ENCODE measurements at places on chromosomes 13 and 19. TPM values are rescaled to one million over a fixed set of nuclear protein-coding genes. Genes with fewer than 3 reads are reported as not detected.

GRCh38 chr13:98769736-98770135 is 17.3 kb upstream of the SLC15A1 start:
- no peak overlapping the region for H3K27ac ChIP-seq
- H3K36me3 ChIP-seq, result no peaks in the 10 kb centered on the region
- H3K4me1 ChIP-seq, result no peaks in the 10 kb centered on the region
- DNase-seq, result no peak
- no peak overlapping the region for H3K4me3 ChIP-seq

GRCh38 chr13:113917096-113917495 is 53.2 kb upstream of the GAS6 start:
- peaks cover 39% of the 10 kb centered on the region for H3K27me3 ChIP-seq
- H3K36me3 ChIP-seq, result peaks cover 4% of the 10 kb centered on the region
- H3K4me1 ChIP-seq, result no peaks in the 10 kb centered on the region
- no peak overlapping the region for H3K4me3 ChIP-seq
- no peak overlapping the region for H3K27ac ChIP-seq

- H3K4me3 ChIP-seq, result peak within 1 kb of the TSS; percentile 78
- peaks cover 12% of the 10 kb centered on the region for H3K36me3 ChIP-seq
- peaks cover 2% of the 10 kb centered on the region for H3K4me1 ChIP-seq
Measured at GRCh38 chr19:40690050-40690692, at the start of gene NUMBL. TSS of gene NUMBL (minus strand) at chr19:40690651. CDS start at chr19:40690483, 168 bp downstream.

Gene IL12RB1
- total RNA-seq, result 26.9 TPM

Gene REEP6
- total RNA-seq, result 1.3 TPM

- no peak for DNase-seq
- H3K27ac ChIP-seq, result peak overlapping the region; percentile 64
- H3K4me3 ChIP-seq, result no peak overlapping the region
- H3K4me1 ChIP-seq, result peaks cover 22% of the 10 kb centered on the region
- H3K36me3 ChIP-seq, result peaks cover 39% of the 10 kb centered on the region
Measured at GRCh38 chr13:42320375-42320787, 48.4 kb downstream of the AKAP11 start.

DNA sequence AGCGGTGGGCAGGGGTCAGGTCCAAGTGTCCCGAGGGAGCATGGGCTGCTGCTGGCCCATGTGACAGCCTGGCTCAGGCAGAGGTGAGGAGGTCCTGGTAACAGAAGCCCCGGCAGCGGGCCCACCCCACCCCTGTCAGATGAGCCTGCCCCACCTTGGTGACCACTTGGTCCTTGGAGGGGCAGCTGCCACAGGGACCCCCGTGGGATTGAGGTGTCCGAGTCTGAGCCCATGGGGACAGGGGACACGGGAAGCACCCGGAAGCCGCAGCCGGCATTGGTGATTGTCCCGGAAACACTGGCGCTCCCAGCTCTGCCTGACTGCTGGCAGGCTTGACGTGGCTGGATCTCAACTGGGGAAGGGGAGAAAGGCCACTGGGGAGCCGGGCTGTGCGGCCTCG is 149.1 kb downstream of the KDM4B start:
- DNase-seq, result no peak
- H3K4me1 ChIP-seq, result peaks cover 14% of the 10 kb centered on the region
- H3K36me3 ChIP-seq, result peaks cover 14% of the 10 kb centered on the region
- no peak overlapping the region for H3K4me3 ChIP-seq
- no peak overlapping the region for H3K27ac ChIP-seq
- H3K27me3 ChIP-seq, result no peaks in the 10 kb centered on the region

Gene PSG6
- total RNA-seq, result not detected

Gene MBD3L3
- total RNA-seq, result not detected

GRCh38 chr13:54196684-54197083 is 1168.1 kb downstream of the OLFM4 start:
- DNase-seq, result no peak
- H3K27ac ChIP-seq, result no peak overlapping the region
- H3K27me3 ChIP-seq, result no peaks in the 10 kb centered on the region
- H3K4me1 ChIP-seq, result no peaks in the 10 kb centered on the region

Gene MYBPC2
- 0.45 TPM for total RNA-seq

DNA sequence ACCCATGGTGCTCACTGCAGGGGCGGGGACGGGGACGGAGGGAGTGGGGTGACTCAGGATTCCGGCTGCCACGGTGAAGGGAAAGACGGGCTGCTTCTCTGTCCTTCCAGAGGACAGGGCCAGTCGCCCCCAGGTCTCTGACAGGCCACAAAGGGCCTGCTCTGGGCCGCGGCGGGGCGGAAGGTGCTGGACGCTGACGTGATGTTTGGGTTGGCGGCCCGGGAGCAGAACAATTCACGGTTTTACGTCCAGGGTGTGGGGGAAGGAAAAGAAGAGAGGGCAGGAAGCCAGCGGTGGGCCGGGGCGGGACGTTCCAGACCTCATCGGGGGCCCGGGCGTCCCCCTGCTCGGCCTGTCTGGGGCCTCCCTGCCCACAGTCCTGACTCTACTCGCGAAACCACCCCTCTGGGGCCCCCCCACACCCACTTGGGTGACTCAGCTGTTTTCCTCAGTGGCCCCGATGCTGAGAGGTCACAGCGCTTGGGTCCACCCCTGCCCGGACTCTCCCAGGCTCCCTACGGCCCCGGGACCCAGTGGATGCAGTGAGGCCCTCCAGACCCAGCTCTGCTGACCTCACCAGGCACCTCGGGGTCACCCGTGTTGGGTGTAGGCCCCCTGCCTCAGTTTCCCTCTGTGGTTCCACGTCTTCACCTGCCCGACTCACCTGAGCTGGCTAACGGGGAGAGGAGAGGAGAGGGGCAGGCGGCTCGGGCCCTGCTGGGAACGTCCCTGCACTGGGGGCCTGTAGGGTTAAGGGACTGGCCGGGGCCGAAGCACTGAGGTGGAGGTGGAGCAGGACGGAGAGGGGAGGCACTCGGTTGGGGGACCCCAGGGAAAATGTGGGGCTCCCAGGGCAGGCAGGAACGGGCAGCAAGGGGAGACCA is 29.2 kb downstream of the PIP5K1C start:
- no peaks in the 10 kb centered on the region for H3K27me3 ChIP-seq
- H3K4me3 ChIP-seq, result peak overlapping the region; percentile 67
- peaks cover 26% of the 10 kb centered on the region for H3K4me1 ChIP-seq
- peak; percentile 76 for DNase-seq

Gene CLEC11A
- 3.1 TPM for total RNA-seq

- H3K4me1 ChIP-seq, result no peaks in the 10 kb centered on the region
- H3K27ac ChIP-seq, result no peak overlapping the region
- no peaks in the 10 kb centered on the region for H3K36me3 ChIP-seq
- H3K27me3 ChIP-seq, result no peaks in the 10 kb centered on the region
Measured at GRCh38 chr13:111548805-111549204, 228.4 kb downstream of the TEX29 start.

DNA sequence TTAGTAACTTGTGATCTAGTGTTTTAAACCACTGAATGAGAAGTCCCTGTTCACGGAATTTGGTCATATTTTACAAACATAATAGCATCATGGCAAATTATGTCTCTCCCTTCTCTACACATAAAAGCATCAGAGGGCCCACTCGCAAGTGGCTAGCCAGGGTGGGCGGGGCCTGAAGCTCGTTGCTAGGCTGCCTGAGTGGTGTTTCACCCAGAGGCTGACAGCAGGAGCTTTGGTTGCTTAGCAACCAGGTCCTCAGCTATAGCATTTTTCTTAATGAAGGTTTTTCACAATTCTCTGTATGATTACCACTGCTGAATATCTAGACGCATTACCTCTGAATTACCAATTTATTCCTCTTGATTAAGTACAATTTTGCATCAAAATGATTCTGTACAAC is 126.5 kb downstream of the NALCN start:
- H3K36me3 ChIP-seq, result no peaks in the 10 kb centered on the region
- H3K27ac ChIP-seq, result no peak overlapping the region
- H3K4me1 ChIP-seq, result no peaks in the 10 kb centered on the region
- no peak overlapping the region for H3K4me3 ChIP-seq
- DNase-seq, result no peak

GRCh38 chr13:56351041-56351440 is 789.7 kb upstream of the PRR20A start:
- H3K36me3 ChIP-seq, result no peaks in the 10 kb centered on the region
- no peak overlapping the region for H3K4me3 ChIP-seq
- H3K27me3 ChIP-seq, result no peaks in the 10 kb centered on the region
- no peak overlapping the region for H3K27ac ChIP-seq
- no peaks in the 10 kb centered on the region for H3K4me1 ChIP-seq

All from activated naive CD8-positive, alpha-beta T cell treated with anti-CD3 and anti-CD28 coated beads for 36 hours (primary cell).